Activated T-helper 1 cell treated with anti-CD3 and anti-CD28 coated beads, Interleukin-2, amount 50 U/mL, for 16 hours (primary cell): ENCODE measurements at places on chromosomes 1 and 21.

GRCh38 chr21:46538851-46539666, 65.8 kb downstream of the S100B start:
- no peak for DNase-seq

DNA sequence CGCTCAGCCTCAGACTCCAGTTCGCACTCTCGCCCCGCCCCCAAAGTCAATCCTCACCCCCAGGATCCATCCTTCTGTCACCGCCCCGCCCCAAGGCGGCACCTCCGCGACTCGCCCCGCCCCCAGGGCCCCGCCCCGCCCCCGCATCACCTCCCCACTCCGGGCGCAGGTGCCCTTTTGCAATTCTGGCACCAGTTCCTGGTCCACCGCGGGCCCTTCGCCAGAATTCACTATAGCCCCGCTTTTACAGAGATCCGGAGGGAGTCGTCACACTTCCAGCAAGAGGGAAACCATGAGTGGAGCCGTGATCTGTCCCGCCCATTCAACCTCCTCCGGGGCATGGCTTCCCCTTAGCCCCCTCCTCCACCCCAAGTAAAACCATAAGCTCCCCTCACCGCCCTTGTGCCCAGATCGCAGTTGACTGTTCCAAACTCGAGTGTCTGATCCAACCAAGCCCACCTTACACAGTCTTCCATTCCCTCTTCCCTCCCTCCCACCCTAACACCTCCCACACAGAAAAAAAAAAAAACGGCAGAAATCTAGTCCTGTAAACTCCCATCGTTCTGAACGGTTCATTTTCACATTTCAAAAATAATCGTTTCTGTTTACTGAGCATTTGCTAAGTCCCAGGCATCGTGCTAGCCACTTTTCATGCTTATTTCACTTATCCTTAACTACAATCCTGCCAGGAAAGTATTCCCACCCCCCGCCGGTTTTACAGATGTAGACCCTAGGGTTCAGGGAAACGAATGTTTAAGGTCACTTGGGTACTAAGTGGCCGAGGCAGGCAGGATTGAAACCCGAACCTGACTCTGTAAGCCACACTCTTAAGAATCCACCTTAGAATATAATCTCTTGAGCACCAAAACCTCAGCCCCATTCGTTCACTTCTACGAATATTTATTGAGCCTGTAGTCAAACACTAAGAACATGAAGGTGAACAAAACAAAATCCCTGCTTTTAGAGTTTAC, 1.3 kb upstream of the DNAJC16 start:
- no peak for DNase-seq

DNA sequence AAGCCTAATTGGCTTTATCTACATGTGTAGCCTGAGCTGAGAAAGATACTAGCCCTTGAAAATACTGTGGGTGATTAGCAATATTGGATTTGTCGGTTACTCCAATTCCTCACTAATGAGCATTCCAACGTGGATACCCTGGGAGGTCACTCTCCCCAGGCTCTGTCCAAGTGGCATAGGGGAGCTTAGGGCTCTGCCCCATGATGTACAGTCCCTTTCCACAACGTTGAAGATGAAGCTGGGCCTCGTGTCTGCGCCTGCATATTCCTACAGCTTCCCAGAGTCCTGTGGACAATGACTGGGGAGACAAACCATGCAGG, 2.6 kb downstream of the RCC1 start:
- DNase-seq: no peak

- no peak for DNase-seq
These were observed 17.6 kb downstream of the HTR6 start for GRCh38 chr1:19682257-19682656.

GRCh38 chr1:101587741-101588140, 350.9 kb downstream of the S1PR1 start:
- DNase-seq: no peak
